Right ventricle myocardium inferior (tissue), 1 donor: ENCODE measurements at places on chromosomes 12 and 14. TPM values are rescaled to one million over a fixed set of nuclear protein-coding genes. Genes with fewer than 3 reads are reported as not detected.

GRCh38 chr12:103310546-103311270 is 185.1 kb downstream of the C12orf42 start:
- no peak for DNase-seq

RD3L gene
- total RNA-seq: 25.1 TPM

DNA sequence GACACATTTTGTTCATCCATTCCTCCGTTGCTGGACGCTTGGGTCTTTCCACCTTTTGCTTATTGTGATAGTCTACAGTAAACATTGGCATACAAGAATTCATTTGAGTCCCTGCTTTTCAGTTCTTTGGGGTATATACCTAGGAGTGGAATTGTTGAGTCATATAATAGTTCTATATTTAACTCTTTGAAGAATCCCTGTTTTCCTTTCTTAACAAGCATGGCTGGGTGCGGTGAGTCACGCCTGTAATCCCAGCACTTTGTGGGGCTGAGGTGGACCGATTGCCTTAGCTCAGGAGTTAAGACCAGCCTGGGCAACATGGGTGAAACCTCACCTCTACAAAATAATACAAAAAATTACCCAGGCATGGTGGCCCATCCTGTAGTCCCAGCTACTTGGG is 75.4 kb downstream of the CCDC92 start:
- no peak for DNase-seq

DHH gene
- 0.87 TPM for total RNA-seq

DNA sequence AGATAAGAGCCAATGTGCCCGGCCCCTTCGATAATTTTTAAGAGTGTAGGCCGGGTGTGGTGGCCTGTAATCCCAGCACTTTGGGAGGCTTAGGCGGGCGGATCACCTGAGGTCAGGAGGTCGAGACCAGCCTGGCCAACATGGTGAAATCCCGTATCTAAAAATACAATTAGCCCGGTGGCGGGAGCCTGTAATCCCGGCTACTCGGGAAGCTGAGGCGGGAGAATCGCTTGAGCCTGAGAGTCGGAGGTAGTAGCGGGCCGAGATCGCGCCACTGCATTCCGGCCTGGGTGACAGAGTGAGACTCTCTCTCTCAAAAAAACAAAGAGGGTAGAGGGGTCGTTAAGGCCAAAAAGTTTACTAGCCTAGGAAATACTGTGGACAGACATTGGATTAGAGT is 2.6 kb downstream of the KRAS start:
- DNase-seq: no peak

DNA sequence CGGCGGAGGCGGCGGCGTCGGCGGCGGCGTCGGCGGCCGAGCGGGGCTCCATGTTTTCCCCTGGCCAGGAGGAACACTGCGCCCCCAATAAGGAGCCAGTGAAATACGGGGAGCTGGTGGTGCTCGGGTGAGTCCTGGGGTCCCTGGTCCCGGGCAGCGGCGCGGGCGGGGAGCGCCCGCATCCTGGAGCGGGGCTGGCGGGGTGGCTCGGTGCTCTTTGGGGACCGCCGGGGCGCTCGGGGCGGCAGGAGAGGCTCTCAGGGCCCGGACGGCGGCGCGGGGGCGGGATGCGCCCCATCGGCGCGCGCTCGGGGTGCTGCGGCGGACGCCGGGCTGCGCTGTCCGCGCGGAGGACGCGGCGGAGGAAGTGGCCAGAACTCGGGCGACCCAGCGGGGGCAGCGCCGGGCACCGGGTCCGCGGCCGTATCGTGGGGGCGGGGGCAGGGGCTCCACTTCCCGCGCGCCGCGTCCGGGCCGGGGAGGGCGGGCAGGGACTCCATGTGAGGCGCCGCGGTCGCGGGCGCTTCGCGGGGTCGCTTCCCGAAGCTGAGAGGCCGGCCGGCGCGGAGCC is 485 bp downstream of the PELI2 start:
- peak; percentile 87 for DNase-seq

GRCh38 chr14:25140411-25140810 is 90.5 kb upstream of the STXBP6 start:
- DNase-seq: no peak

- no peak for DNase-seq
Observed at GRCh38 chr14:75961662-75962061, 20.1 kb downstream of the TGFB3 start.

DNA sequence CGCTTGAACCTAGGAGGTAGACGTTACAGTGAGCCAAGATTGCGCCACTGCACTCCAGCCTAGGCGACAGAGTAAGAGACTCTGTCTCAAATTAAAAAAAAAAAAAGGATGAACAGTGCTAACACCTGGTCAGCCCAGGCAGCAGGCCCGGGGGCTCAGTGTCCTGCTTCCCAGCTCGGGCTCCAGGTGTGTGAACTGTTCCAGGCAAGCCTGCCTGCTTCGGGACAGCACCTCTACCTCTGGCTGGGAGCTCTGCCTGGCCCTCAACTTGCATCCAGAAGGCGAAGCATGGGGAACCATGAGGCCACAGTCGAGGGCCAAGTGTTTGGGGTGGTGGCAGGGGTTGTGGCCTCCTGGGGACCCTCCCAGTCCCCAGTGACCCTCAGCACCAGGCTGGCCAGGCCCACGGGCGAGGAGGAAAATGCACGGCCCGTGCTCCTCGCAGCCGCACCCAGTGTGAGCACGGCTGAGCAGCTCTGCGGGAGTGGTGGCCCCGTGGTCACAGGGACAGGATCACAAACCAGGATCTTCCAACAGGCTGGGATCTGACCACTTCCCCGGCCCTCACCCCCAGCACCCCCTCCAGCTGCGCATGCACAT is 15.5 kb downstream of the CDCA4 start:
- peak; percentile 18 for DNase-seq
